ENCODE measurements at places on chromosomes 13 and 19.

- H3K27me3 ChIP-seq: no peaks in the 10 kb centered on the region
- no peak overlapping the region for H3K27ac ChIP-seq
- peaks cover 1% of the 10 kb centered on the region for H3K36me3 ChIP-seq
- no peaks in the 10 kb centered on the region for H3K4me1 ChIP-seq
- DNase-seq: no peak
- no peak overlapping the region for H3K4me3 ChIP-seq
Measured at GRCh38 chr13:25280396-25280795, 6.9 kb downstream of the MTMR6 start.

DNA sequence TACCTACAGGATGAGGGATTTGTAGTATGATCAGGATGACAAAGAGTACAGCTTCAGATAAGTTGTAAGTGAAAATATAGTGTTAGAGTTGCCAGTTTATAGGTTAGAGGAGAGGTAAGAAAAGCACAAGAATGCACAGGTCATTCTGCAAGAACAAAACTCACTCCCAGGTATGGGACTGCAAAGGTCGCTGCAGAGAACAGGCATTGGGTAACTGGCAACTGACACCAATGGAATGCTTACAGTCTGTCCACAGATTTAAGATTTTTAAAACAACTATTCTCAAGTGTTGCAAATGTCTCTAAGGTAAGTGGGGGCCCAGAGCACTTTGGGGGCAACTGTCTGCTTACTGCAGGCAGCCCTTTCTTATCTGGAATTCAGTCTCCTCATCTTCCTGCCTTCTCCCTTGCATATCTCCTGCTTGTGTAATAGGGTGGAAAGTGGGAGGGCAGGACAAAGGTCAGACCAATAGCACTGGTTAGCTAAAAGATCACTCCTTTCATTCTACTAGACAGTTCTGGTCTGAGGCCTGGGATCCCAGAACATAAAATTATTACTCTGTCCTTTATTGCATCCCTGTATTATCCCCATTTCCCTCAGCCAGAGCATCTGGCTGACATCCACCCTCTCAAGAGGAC lies 42.3 kb upstream of the ZNF726 start:
- no peaks in the 10 kb centered on the region for H3K4me1 ChIP-seq
- DNase-seq: no peak

DNA sequence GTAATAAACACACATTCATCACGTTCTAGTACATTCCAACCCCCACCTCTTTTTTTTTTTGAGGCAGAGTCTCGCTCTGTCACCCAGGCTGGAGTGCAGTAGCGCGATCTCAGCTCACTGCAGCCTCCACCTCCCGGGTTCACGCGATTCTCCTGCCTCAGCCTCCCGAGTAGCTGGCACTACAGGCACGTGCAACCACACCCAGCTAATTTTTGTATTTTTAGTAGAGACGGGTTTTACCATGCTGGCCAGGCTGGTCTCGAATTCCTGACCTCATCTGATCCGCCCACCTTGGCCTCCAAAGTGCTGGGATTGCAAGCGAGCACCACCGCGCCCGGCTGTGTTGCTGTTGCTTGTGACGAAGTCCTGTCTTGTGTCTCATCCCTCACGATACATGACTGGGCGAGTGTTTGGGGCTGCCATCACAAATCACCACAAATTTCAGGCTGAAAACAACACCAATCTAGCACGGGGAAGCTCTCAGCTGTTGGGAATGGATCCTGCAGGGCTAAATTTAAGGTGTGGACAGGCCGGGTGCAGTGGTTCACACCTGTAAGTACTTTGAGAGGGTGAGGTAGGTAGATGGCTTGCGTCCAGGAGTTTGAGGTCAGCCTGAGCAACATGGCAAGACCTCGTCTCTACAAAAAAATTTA lies 15.7 kb downstream of the MOB3A start:
- peaks cover 62% of the 10 kb centered on the region for H3K36me3 ChIP-seq
- H3K4me1 ChIP-seq: no peaks in the 10 kb centered on the region
- no peak for DNase-seq
- no peak overlapping the region for H3K4me3 ChIP-seq
- H3K27me3 ChIP-seq: no peaks in the 10 kb centered on the region

DNA sequence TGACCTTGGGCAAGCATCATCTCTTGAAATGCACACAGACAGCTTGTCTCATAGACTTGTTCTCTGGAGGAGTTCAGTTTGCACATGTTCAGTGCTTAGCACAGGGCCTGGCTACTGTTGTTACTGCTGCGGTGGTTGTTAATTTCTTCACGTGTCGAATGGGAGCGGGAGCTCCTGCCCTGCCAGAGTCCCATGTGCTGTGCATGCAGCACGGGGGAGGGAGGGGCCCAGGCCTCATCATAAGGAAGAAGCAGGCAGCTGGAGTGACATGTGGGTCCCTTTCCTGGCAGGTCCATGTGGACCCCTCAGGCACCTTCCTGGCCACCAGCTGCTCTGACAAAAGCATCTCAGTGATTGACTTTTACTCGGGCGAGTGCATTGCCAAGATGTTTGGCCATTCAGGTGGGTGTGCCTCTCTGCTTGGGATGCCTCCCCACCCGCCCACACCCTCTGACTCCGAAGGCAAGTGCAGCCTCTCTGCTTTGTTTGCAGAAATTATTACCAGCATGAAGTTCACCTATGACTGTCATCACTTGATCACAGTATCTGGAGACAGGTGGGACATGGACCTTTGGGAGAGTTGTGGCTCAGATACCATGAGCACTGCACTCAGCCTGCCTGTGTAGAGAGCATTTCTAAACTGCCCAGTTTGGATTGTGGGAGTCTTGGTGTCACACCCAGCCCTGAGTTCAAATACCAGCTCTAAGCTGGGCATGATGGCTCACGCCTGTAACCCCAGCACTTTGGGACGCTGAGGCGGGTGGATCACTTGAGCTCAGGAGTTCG lies 19.8 kb upstream of the OVOL3 start:
- DNase-seq: no peak
- no peaks in the 10 kb centered on the region for H3K4me1 ChIP-seq
- H3K4me3 ChIP-seq: no peak overlapping the region
- no peak overlapping the region for H3K27ac ChIP-seq
- peaks cover 18% of the 10 kb centered on the region for H3K36me3 ChIP-seq

GRCh38 chr19:821231-821824 lies 427 bp downstream of the PLPPR3 start:
- H3K27me3 ChIP-seq: peaks cover 2% of the 10 kb centered on the region
- no peaks in the 10 kb centered on the region for H3K36me3 ChIP-seq
- DNase-seq: no peak
- H3K27ac ChIP-seq: no peak overlapping the region

DNA sequence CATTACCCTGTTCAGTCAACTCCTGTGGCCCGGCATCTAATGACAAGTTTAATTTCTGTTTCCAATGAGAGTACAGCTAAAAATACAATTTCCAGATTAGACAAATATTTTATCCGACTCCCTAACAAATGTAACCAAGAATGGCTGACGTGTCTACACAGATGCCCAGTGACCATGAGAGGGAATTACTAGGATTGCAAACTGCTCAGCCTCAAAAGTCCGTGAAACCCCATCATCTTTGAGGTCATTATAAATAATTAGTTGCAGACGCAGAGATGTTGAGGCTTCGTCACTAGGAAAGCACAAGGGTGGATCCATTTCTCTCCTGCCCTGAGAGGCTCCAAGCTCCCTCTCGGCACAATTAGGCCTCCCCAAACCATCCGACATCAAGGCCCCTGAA lies 104.1 kb upstream of the ZNF507 start:
- no peak for DNase-seq
- H3K27ac ChIP-seq: no peak overlapping the region
- no peak overlapping the region for H3K4me3 ChIP-seq
- no peaks in the 10 kb centered on the region for H3K36me3 ChIP-seq
- H3K4me1 ChIP-seq: no peaks in the 10 kb centered on the region

DNA sequence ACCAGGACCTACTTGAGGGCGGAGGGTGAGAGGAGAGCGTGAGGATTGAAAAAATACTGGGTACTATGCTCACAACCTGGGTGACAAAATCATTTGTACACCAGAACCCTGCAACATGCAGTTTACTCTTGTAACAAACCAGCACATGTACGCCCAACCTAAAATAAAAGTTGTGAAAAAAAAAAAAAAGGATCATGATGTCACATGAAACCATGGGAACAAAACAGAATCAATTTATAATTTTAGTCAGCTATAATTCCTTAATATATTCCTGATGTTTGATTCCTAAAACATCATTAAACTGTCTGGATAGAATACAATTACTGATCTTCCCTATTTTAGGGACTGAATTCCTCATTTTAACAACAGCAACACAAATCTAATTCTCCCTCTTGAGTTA lies 160.6 kb upstream of the SPRY2 start:
- no peaks in the 10 kb centered on the region for H3K27me3 ChIP-seq
- no peak for DNase-seq
- no peaks in the 10 kb centered on the region for H3K36me3 ChIP-seq

- H3K4me1 ChIP-seq: no peaks in the 10 kb centered on the region
- H3K27ac ChIP-seq: no peak overlapping the region
- H3K36me3 ChIP-seq: peaks cover 92% of the 10 kb centered on the region
- H3K27me3 ChIP-seq: no peaks in the 10 kb centered on the region
- H3K4me3 ChIP-seq: no peak overlapping the region
Measured at GRCh38 chr19:15115762-15116615, 8.8 kb downstream of the SYDE1 start.

- no peak for DNase-seq
- H3K27me3 ChIP-seq: no peaks in the 10 kb centered on the region
- no peak overlapping the region for H3K4me3 ChIP-seq
- peaks cover 15% of the 10 kb centered on the region for H3K36me3 ChIP-seq
Measured at GRCh38 chr19:14563989-14564651, 7.7 kb downstream of the NDUFB7 start.

GRCh38 chr13:99432609-99433542 lies 68.4 kb upstream of the TM9SF2 start:
- H3K27ac ChIP-seq: no peak overlapping the region
- no peaks in the 10 kb centered on the region for H3K27me3 ChIP-seq
- H3K4me1 ChIP-seq: peaks cover 3% of the 10 kb centered on the region
- peak; percentile 73 for DNase-seq
- no peak overlapping the region for H3K4me3 ChIP-seq

DNA sequence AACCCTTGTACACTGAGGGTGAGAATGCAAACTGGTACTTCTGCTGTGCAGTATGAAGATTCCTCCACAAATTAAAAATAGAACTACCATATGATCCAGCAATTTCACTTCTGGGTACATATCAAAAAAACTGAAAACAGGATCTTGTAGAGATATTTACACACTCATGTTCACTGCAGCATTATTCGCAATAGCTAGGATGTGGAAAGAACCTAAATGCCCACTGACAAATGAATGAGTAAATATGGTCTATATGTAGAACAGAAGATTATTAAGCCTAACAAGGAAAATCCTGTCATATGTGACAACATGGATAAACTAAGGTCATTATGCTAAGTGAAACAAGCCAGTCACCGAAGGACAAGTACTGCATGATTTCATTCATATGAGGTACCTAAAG lies 304.7 kb downstream of the ENOX1 start:
- no peaks in the 10 kb centered on the region for H3K27me3 ChIP-seq
- H3K27ac ChIP-seq: no peak overlapping the region
- H3K36me3 ChIP-seq: no peaks in the 10 kb centered on the region
- H3K4me1 ChIP-seq: no peaks in the 10 kb centered on the region
- DNase-seq: no peak

GRCh38 chr19:49488046-49488862 lies 846 bp downstream of the RPL13A start:
- H3K27me3 ChIP-seq: no peaks in the 10 kb centered on the region
- peaks cover 7% of the 10 kb centered on the region for H3K4me1 ChIP-seq
- peaks cover 47% of the 10 kb centered on the region for H3K36me3 ChIP-seq
- no peak for DNase-seq

DNA sequence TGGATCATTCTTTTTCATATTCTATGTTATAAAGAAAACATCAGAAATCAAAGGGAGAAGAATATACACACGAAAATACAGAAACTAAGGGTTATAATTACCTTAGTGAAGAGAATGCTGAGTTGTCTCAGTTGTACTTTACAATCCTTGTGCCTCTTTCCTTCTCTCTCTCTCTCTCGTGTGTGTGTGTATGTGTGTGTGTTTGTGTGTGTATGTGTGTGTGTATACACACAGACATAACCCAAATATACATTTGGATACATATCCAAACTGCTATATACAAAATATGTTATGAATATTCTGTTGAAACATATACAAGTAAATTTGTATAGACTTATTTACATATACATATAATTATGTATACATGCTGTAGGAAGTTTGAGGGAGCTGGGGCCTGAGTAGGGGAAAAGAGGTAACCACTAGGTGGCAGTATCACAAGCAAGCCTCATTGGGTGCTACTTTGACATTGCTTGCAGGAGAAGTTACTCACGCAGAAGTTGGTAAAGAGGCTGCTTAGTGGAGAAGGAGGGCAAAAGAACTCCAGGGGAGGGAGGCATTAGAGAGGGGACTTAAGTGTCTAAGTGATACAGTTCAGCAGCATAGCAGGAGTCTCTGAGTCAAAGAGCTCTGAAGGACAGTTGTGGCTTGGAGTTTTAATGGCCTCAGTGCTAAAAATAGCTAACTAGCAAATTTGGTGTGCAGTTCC lies 465.1 kb upstream of the PCDH20 start:
- H3K36me3 ChIP-seq: no peaks in the 10 kb centered on the region
- H3K4me3 ChIP-seq: no peak overlapping the region
- H3K4me1 ChIP-seq: no peaks in the 10 kb centered on the region
- peak; percentile 5 for DNase-seq
- H3K27ac ChIP-seq: no peak overlapping the region
- H3K27me3 ChIP-seq: no peaks in the 10 kb centered on the region

- H3K27ac ChIP-seq: no peak overlapping the region
- no peak overlapping the region for H3K4me3 ChIP-seq
- peaks cover 6% of the 10 kb centered on the region for H3K27me3 ChIP-seq
- H3K4me1 ChIP-seq: no peaks in the 10 kb centered on the region
- no peak for DNase-seq
Measured at GRCh38 chr13:102726430-102726829, 31.6 kb upstream of the METTL21C start.

DNA sequence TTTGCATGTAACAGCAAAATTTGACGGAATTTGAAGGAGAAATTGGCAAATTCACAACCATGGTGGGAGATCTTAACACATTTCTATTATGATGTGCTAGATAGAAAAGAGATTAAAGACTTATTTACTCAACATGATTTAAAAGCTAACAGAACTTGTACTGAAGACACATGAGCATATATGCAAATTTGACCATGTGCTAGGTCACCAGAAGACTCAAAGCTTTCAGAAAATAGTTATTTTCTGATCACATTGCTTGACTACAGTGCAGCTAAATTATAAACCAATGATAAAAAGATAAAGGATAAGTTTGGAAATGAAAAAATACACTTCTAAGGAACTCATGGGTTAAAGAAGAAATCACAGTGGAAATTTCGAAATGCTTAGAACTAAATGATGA lies 9.1 kb downstream of the GPR183 start:
- no peak overlapping the region for H3K4me3 ChIP-seq
- no peaks in the 10 kb centered on the region for H3K36me3 ChIP-seq
- no peaks in the 10 kb centered on the region for H3K27me3 ChIP-seq
- no peak for DNase-seq
- no peaks in the 10 kb centered on the region for H3K4me1 ChIP-seq

GRCh38 chr13:22271903-22272302 lies 601.0 kb downstream of the FGF9 start:
- DNase-seq: no peak
- no peaks in the 10 kb centered on the region for H3K4me1 ChIP-seq
- no peak overlapping the region for H3K27ac ChIP-seq
- H3K4me3 ChIP-seq: no peak overlapping the region
